IPS DF 19.7 (cell line): ENCODE measurements at places on chromosomes 1 and 21.

DNA sequence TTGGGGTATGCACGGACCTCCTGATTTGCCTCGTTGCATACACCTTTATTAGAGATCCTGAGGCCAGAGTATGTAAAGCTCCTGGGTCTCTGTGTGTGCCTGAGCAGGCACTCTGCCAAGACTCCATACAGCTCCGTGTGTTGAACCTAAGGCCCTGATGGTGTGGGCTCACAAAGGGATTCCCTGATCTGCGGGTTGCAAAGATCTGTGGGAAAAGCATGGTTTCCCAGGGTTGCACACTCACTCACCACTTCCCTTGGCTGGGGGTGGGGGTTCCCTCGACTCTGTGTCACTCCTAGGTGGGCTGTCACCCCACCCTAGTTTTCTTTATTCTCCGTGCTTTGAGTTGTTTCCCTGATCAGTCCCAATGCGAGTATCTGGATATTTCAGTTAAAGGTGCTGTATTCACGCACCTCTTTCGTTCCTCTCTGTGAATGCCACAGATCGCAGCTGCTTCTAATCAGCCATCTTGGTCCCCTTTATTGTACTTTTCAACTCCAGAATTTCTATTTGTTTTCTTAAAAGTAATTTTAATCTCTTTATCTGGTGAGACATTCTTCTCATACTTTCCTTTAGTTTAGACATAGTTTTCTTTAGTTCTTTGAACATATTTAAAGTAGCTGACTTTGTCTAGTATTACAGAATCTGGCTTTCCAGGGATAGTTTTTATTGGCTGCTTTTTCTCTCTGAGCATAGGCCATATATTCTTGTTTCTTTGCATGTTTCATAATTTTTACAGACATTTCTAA lies 39.0 kb upstream of the F3 start:
- no peak for DNase-seq

- DNase-seq = peak; percentile 35
Measured at GRCh38 chr1:213374369-213374768, 323.3 kb downstream of the RPS6KC1 start.

- DNase-seq = no peak
Measured at GRCh38 chr1:197973206-197973605, 56.0 kb downstream of the LHX9 start.

GRCh38 chr1:171841931-171842761 lies 848 bp downstream of the DNM3 start:
- no peak for DNase-seq

DNA sequence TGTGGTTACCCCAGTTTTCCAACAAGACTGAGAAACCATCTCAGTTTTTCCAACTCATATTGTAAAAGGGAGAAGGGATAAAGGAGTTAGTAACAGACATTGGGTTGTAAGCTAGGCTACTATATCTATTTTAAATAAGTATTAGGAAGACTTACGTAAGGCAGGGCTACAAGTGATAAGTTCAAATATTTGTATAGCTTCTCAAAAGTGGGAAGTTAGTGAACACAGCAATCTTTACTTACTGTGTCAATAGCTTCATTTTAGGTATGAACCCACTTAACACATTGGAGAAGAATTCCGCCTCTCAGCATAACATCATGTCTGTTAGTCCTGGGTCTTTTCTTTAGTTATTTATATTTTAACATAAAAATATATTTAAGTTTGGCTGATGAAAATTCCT lies 320.1 kb downstream of the TPR start:
- no peak for DNase-seq

DNA sequence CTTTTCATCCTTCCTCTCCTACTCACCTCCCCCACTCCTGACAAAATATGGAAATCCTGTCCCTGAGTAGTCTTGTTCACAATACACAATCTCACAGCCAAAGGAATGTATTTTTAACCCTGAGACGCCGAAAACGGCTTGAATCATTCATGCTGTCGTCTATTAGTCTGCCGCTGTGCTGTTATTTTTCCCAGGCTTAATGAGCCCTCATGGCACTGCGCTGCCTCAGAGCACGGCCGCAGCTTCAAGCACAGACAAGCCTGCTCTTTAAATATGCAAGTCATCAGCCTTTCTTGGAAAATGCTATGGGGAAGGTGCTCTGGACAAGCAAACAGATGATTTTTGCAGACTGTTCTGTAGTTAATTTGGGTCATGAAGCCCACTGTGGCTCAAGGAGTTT lies 302.7 kb downstream of the DISC1 start:
- no peak for DNase-seq
